ENCODE measurements at places on chromosomes 16 and 17.
A peak's percentile ranks its signal among the peaks of the same experiment; 100 is the strongest.

DNA sequence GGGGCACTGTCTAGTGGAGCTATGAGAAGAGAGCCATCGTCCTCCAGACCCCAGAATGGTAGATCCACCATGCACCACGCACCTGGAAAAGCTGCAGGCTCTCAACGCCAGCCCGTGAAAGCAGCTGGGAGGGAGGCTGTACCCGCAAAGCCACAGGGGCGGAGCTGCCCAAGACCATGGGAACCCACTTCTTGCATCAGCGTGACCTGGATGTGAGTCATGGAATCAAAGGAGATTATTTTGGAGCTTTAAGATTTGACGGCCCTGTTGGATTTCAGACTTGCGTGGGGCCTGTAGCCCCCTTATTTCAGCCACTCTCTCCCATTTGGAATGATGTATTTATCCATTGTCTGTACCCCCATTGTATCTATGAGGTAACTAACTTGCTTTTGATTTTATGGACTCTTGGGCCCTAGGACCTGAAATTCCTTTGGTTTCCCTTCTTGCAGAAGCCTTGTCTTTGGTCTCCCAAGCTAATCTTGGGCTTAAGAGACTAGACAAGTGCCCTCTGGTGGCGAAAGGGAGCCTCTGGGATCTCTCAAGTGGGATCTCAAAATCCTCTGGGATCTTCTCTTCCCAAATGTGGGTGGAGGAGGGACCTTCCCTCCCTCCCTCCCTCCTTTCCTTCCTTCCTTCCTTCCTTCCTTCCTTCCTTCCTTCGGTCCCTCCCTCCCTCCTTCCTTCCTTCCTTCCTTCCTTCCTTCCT lies 58.2 kb upstream of the HAPSTR1 start:
- no peak for DNase-seq

DNA sequence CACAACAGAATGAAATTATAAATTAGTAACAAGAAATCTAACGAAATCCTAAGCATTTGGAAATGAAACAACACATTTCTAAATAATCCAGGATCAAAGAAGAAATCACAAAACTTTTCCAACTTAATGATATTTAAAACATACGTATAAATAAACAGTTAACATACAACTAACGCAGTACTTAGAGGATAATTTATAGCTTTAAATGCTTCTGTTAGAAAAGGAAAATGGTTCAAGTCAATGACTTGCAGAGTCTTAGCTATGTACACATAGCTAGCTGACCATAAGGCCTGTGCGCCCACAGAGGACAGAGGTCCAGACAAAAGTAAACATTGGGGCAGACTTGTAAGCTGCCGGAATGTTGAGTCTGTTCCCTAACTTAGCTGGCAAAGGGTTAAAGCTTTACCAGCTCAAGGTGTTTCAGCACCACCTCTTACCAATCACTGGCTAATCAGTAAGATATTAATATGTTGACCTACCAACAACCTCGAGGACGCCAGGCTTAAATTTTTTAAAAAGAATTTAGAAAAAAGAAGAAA lies 84.6 kb downstream of the PARN start:
- no peak for DNase-seq

- no peak for DNase-seq
Observed at GRCh38 chr16:10579965-10580882, at the start of gene EMP2. TSS of gene EMP2 (minus strand) at chr16:10580598. CDS start at chr16:10547617, 32,981 bp downstream.

DNA sequence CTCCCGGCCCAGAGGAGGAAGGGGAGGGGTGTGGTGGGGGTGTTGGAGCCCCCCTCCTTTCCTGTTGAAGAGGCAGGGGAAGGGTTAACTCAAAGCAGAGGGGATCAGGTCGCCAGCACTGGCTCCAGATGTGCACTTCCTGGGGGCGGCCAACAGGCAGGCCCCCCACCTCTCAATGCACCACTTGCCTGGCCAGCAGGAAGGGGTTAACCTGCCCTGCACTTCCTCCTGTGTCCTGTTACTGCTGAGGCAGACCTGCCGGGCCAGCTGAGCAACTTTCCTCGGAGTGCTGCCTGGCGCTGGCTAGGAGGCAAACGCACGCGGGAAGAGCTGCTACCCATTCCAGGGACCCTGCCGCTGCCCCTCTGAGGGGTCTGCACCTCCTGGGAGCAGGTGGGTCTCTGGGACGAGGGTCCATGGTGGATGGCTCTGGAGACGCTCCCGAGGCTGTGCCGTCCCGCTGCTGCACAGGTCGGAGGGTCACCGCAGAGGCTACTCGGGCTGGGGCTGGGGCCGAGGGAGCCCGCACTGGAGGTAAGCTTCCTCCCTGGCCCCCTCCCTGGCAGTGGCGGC lies at the start of gene EPN3:
EPN3 (plus strand) TSS at position 284 of the 573 bp plus-strand sequence. CDS start 3,822 bp downstream, outside the sequence.
- DNase-seq = no peak

- DNase-seq = no peak
Observed at GRCh38 chr17:57436565-57436964, 180.2 kb downstream of the MSI2 start.

DNA sequence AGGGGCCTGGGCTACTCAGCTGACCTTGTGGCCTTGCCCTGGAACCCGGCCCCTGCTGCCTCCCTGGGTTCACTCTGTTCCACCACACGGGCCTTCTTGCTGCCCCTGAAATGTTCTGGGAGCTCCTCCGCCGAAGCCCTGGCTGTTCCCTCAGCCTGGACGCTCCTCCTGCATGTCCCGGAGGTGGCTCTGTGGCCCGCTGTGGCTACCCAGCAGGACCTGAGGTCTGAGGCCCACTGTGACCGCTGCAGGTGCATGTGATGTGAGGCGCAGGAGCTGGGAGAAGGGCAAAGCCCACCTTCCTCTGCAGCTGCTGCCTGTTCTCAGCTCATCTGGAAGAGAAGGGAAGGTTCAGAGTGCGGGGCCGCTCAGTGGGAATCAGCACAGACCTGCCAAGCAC lies 38.9 kb upstream of the ACSF3 start:
- DNase-seq = no peak

GRCh38 chr17:44983563-44983962 lies 15.5 kb upstream of the C1QL1 start:
- DNase-seq = no peak

DNA sequence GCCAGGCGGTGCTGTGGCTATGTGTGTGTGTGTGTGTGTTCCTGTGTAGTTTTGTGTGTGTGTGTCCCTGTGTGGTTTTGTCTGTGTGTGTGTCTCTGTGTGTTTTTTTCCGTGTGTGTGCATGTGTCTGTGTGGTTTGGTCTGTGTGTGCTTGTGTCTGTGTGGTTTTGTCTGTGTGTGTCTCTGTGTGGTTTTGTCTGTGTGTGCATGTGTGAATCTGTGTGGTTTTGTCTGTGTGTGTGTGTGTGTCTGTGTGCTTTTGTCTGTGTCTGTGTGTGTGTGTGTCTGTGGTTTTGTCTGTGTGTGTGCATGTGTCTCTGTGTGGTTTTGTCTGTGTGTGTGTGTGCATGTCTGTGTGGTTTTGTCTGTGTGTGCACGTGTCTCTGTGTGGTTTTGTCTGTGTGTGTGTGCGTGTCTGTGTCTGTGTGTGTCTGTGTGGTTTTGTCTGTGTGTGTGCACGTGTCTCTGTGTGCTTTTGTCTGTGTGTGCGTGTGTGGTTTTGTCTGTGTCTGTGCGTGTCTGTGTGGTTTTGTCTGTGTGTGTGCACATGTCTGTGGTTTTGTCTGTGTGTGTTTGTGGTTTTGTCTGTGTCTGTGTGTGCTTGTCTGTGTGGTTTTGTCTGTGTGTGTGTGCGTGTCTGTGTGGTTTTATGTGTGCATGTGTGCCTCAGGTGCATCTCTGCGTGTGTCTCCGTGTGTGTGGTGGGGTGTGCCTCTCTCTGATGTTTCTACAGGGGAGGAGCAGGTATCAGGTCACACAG lies 62.3 kb downstream of the ZDHHC7 start:
- no peak for DNase-seq

GRCh38 chr16:57387598-57388354 lies 15.5 kb downstream of the CX3CL1 start:
- DNase-seq = no peak

DNA sequence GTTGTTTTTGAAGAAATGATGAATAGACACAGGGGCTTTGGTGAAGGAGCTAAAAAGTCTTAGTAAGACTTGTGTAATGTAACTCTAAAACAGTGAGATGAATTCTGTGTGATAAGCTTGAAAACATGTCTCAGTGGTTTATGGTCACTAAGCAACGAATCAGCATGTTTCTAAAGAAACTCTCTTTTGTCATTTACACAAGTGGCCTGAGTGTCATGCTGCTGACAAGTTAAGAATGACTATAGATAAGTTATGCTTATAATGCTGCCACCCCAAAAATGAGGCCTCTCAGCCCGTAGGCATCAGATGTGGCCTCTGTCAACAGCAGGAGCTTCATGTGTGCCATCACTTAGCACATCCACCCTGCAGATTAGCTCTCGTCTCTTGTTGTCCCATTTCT lies 8.7 kb downstream of the COX10 start:
- DNase-seq = no peak

- peak; percentile 29 for DNase-seq
Observed at GRCh38 chr17:34665819-34666763, 86.7 kb downstream of the TMEM132E start.

- DNase-seq = no peak
Observed at GRCh38 chr17:332558-333322, 19.9 kb downstream of the RPH3AL start.

DNA sequence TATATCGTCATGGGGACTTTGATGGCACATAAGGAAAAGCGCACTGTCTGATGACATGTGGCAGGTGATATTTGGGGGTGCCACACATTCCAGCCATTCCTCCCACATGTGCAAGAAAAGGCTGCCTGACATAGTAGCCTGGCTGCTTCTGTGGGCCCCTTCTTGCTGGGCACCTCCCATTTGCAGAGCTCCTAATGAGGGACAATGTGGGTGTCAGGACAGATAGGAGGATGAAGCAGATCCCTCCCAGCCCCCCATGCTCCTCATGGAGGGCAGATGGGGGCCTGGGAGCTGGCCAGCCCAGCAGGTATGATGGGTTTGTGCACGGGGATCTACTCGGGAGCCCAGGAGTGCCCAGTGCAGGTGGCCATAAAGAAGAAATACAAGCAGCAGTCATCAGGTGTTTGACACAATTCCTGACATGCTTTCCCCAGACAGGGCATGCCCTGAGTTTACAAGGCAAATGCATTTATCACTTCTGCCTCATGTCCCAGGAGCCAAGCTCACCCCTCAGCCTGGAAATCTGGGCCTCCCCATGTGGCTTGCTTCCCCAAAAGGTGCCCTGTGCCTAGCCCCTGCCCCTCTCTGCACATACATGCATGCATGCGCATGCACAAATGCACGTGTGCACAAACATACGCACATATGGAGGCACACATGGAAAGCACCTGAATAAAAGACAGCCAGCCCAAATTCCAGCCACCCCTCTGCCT lies 260.6 kb upstream of the RPL38 start:
- no peak for DNase-seq

DNA sequence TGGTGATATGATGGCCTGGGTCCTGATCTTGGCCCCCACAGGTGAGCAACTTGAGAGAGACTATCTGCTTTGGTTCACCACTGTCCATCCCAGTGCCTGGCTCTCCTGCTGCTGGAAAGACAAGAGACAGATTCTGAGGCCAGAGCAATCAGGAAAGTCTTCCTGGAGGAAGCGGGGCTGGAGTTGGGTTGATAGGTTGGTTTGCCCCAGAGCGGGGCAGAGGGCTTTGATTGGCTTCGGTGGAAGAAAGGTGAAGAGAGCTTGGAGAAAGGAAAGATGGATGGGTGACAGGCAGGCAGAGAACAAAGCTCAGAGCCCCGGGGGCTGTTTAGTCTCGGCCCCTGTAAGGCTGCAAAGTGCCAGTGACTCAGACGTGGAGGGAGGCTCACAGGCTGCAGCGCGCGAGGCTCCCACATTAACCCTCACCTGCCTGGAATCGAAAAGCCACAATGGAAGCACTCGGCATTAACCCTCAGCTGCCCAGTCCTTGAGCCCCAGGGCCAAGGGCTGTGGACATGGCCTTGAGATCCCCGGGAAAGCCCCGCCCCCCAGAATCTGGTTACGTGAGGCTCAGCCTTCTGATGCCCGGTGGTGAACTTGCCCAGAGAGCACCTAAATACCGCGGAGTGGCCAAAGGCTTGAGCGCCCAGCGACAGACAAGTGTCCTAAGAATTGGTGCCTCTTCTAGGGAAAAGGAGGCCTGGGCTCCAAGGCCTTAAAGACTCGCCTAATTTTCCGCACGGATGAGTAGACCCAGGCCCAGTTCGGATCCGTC lies 996 bp upstream of the CPNE2 start:
- DNase-seq = no peak

DNA sequence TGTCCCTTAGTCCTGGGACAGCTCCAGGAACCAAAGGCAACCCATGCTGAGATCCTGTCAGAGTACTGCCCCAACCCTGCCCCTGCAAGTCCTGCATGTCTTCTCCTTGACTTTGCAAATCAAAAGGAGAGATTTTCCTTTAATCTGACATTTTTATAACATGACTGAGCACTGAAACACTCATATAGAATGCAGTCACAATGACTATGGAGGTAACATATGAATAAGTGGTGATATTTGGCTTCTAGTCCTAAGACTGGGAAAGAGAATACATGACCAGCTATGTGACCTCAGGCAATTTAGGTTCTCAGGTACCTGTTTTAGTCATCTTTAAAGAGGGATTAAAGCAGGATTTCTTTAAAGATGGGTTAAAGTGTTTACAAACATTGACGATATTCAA lies 941.6 kb upstream of the CDH8 start:
- DNase-seq = no peak

DNA sequence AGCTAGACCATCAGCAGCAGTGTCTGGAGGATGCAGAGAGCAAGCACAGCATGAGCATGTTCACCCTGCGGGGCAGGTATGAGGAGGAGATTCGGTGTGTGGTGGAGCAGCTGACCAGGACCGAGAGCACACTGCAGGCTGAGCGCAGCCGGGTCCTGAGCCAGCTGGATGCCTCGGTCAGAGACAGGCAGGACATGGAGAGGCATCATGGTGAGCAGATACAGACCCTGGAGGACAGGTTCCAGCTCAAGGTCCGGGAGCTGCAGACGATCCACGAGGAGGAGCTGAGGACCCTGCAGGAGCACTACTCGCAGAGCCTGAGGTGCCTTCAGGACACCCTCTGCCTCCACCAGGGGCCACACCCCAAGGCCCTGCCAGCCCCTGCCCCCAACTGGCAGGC lies 38.8 kb downstream of the PLD6 start:
- DNase-seq = no peak

GRCh38 chr17:77464988-77465357 lies 324.2 kb downstream of the SEC14L1 start:
- DNase-seq = no peak

DNA sequence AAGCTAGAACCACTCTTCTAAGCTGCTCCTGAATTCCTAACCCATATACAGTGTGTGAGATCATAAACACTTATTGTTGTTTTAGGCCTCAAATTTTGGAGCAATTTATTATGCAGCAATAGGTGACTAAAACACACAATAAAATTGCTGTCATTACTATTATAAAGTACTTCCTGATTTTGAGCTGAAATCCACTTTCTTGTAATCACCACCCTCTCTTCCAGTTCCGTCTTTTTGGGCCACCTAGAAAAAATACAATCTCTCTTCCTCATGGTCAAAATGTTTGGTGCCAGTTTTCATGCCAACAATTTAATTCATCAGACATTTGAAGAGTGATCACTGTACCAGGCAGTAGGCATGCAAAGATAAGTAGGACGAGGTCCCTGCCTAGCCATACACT lies 43.3 kb upstream of the NF1 start:
- no peak for DNase-seq

- DNase-seq = no peak
Observed at GRCh38 chr16:71474864-71475263, 12.8 kb upstream of the ZNF23 start.

- no peak for DNase-seq
Observed at GRCh38 chr17:7563115-7563869, 1.6 kb downstream of the SENP3 start.

GRCh38 chr17:3804503-3804931 lies 3.5 kb upstream of the ITGAE start:
- no peak for DNase-seq

- DNase-seq = no peak
Observed at GRCh38 chr16:23898682-23899430, 63.1 kb downstream of the PRKCB start.

Data from NCI-H1092 (cell line).